Stimulated activated CD8-positive, alpha-beta memory T cell treated with anti-CD3 and anti-CD28 coated beads, Interleukin-7, amount 100 ng/mL, for 24 hours (primary cell): ENCODE measurements at places on chromosomes 7 and 10.
A peak's percentile ranks its signal among the peaks of the same experiment; 100 is the strongest.

DNA sequence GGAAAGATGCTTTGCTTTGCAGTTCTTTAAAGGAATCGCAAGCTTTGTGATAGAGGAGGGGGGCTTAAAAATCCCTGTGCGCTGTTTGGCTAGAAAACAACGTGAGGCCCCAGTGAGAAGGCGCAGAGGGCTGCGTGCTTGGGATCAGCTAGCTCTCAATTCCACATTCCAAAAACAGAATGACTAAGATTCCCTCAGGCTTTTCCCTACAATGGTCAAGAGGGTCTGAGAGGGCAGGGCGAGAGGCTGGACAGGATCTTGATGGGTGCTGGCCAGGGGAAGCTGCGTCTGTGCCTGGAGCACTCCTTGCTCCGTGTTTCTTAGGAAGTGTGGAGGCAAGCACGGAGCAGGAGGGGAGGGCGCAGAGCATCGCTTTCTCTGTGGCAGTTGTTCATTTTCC, 72.1 kb upstream of the INHBA start:
- no peak for DNase-seq

DNA sequence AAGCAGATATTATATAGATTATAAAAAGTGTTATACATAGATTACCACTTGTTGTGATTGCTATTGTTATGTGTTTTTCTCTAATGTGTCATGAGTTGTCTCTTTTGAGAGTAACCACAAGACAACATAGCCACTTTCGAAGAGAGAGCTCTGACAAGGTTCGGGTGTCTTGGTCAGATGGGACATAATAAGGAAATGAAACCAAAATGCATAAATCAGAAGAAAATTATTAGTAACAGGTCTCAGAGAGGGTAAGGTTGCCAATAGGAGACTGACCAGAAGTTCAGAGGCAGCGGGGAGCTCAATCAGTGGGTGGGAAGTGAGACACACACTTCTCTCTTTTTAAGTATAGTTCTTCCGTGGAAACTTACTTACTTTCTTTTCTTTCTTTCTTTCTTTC, 639.2 kb upstream of the POT1 start:
- no peak for DNase-seq

DNA sequence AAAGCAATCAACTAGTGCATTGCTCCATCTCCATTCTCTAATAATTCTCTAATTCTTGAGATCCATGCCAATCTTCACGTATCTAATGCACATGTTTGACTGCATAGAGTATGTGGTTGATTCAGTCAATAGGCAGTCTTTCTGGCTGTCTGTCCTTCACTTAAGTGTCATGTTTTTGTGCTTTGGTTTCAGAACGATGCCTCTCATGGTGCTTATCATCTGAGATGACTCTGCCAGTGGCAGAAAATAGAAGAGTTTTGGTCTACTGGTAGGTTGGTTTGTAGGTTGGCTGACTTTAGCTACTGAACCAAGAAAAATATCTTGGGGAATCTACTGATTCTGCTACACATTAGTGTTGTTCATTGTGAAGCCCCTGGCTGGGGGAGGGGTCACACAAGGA, 364.2 kb downstream of the SFMBT2 start:
- DNase-seq: no peak

DNA sequence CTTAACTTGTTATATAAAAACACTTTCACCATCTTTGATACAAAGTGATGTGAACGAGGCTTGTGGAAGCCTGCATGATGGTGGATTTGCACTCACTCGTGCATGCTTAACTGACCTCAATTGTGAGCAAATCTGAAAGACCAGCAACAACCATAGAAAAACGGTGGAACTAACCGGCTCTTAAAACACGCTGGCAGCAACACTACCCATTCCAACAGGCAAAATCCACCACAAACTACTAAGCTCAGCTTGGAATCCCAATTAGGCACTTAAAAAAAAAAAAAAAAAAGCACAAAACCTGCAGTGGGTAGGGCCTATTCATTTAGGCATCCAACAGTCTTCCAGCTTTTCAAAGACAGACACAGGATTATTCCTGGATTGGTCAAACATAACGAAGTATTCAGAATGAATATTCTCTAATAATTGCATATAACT, 1.8 kb downstream of the GDI2 start:
- no peak for DNase-seq

GRCh38 chr7:511476-512145, 8.0 kb downstream of the PDGFA start:
- no peak for DNase-seq

DNA sequence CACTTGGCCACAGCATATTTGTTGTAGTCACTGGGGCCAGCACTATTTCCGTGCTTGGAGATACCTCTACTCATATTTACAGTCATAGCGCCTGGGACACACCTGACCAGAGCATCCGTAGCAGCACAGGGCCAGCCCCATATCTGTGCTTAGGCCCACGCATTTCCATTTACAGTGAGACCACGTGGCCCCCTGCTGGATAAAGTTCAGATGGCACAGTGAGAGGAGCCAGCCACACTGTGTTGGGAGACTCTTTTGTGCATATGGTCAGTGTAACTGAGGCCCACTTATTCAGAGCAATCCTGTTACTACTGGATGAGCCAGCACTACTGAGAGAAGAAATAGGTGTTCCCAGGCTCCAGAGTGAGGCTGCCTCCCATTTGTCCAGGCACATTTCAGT, 455.3 kb downstream of the REEP3 start:
- peak; percentile 4 for DNase-seq

GRCh38 chr7:149598721-149599308, 101.2 kb upstream of the ZNF746 start:
- no peak for DNase-seq

DNA sequence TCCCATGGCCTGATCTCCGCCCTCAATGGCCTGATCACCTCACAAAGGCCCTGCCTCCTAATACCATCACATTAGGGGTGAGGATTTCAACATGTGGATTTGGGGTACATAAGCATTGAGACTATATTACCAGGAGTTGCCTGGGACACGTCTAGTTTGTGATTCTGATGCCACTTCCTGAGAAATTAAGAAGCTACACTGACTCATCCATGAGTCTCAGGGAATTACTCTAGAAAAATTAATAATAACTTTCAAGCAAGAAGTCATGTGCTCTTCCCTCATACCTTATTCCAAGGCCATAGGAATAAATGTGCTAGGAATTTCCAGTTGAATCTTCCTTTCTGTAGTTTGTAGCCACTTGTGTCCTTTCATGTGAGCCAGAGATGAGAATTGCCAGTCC, 519.3 kb upstream of the MKI67 start:
- DNase-seq: no peak

GRCh38 chr10:83648201-83648600, 491.1 kb upstream of the GHITM start:
- no peak for DNase-seq

DNA sequence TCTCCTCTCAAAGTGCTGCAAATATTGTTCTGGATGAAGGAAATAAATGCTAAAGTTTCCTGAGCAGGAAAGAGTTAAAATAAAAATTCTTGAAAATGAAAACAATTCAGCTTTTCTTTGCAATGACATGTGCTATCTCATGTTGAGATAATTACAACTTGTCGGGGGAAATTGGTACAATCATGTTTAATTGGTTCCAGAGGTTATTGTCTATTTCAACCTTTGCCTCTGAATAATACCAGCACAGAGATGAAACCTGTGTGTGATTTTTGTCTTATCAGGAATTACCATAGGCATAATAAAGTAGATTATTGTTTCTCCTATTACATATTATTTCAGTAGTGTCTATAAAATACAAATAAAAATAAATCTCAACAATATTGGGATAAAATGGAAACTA, 305.0 kb downstream of the XPNPEP1 start:
- DNase-seq: no peak

DNA sequence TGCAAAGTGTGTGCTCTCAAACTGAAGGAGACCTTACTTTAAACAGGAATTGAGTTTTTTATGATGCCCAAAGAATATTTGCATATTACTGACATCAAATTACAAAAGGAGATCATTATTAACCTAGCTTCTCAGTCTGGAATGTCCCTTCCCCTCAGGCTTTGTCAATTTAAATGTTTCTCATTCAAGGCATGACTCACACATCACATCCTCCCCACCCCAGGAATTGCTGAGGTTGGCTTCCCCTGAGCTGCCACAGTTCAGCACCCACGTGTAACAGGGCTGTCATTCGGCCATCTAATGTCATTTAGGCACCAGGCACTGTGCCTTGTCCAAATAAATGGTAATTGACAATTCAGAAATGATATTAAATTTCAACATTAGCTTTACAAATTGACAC, 305.9 kb upstream of the MGMT start:
- DNase-seq: no peak

DNA sequence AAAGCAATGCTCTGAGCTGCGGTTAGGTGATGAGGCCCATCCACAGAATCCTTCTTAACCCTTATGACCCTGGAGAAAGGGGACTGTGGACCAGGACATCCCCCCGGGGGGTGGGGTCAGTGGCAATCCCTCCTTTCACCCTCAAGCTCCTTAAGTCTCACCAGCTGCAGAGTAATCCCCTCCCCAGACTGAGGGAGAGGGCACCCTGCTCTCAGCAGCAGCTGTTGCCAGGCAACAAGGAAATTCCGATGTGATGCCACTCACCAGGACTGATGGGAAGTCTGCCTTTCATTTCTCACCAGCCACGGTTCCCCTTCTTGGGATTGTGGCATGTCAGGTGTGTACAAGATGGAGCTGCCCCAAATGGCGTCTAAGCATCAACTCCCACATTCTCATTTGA, 129.6 kb downstream of the DOCK1 start:
- DNase-seq: no peak
